ENCODE measurements at places on chromosomes 1 and 21. TPM values are rescaled to one million over a fixed set of nuclear protein-coding genes. Genes with fewer than 3 reads are reported as not detected.

KRTAP11-1 gene
- not detected for total RNA-seq

ERG gene
- total RNA-seq: not detected

DNA sequence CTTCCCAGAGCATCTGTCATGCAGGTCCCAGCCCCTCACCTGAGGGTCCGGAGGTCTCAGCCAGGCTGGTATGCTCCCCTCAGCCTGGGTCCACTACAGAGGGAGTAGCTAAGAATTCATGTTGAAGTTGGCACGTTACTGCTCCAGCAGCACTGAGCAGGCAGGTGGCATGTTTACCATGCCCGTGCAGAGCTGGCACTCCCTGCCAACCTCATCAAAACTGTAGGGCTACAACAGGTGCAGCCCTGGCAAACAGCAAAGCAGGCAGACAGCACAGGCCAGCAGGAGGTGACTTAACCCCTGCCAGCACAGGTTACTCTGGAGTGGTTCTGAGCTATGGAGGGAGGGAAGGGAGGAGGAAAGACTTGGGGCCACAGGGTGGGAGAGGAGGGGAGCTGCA, 46.4 kb downstream of the NUAK2 start:
- DNase-seq: no peak

- no peak for DNase-seq
Observed at GRCh38 chr21:46424621-46425020, 34.1 kb upstream of the DIP2A start.

- DNase-seq: no peak
Observed at GRCh38 chr1:12426030-12426429, 192.0 kb downstream of the DHRS3 start.

- no peak for DNase-seq
Observed at GRCh38 chr1:185040408-185040735, 5.0 kb upstream of the RNF2 start.

Measured in HepG2 (cell line).